Muscle of arm (tissue), 14 donors: ENCODE measurements at places on chromosomes 11 and 22.

GRCh38 chr22:49365191-49365837, 462.4 kb downstream of the BRD1 start:
- DNase-seq, result no peak

DNA sequence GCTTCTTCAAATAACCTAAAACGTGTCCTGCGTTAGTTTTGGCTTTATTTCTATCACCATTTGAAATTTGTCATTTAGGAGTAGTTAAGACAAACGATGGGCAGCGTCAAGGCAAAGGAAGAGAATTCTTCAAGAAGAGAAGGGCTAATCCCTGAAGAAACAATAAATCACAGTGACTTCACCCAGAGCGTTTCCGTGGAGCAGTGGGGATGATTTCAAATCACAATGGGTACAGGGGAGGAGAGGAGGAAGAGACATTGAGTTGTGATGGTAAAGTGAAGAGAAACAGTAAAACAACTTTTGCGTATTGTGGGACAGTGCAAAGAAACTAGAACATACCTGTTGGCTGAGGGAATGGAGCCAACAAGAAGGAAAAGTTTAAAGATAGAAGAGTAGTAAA, 9.7 kb downstream of the PDGFD start:
- DNase-seq, result no peak

DNA sequence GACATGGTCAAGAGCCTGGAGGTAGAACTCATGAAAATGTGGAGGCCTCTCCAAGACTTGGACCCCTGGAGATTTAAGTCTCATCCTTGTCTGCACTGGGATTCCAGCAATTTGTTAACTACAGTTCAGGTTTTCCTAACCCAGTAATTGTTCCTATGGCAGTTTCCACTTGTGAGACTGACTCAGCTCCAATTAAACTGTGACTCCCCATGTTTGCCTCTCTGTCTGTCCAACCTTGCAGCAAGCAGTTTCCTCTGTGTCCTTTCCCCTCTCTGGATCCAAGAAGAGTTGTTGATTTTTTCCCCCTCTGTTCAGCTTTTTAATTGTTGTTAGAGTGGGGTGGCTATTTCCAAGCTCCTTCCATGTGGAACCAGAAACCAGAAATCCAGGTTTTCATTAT, 16.2 kb upstream of the ARHGAP20 start:
- no peak for DNase-seq

GRCh38 chr11:29005401-29005980, 897.3 kb downstream of the METTL15 start:
- no peak for DNase-seq

- DNase-seq, result no peak
These were observed 384.8 kb downstream of the TMEM135 start for GRCh38 chr11:87422566-87422965.

GRCh38 chr11:126385991-126386728, 30.7 kb downstream of the ST3GAL4 start:
- no peak for DNase-seq

GRCh38 chr11:2700415-2701211, 819 bp upstream of the KCNQ1OT1 start:
- no peak for DNase-seq

GRCh38 chr11:57638005-57638781, 11.5 kb downstream of the YPEL4 start:
- DNase-seq, result peak; percentile 90

DNA sequence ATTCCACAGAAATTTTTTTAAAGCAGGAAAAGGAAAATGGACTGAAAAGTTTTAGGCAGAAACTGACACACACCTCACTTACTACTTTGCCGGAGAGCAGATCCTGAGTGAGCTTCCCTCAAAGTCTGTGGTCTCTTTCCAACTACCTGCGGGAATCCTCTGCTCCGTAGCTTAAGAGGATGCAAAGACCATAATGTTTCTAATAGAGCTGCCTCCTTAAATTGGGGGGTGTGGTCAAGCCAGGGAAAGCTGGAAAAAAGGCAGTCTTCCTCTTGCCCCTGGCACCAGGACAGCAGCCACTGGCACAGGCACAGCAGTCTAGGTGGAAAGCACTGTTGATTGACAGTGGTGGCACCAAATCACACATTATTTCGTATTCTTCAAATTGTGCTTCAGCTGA, at the start of gene ETS1:
ETS1 (minus strand) TSS at position 144 of the 400 bp plus-strand sequence. CDS start 14,428 bp downstream, outside the sequence.
- no peak for DNase-seq

- DNase-seq, result no peak
These were observed 24.3 kb downstream of the SERPINH1 start for GRCh38 chr11:75586395-75586794.

- DNase-seq, result no peak
These were observed 2.0 kb upstream of the TCIRG1 start for GRCh38 chr11:68036717-68037239.

GRCh38 chr11:87022254-87022653, 15.5 kb upstream of the TMEM135 start:
- no peak for DNase-seq

DNA sequence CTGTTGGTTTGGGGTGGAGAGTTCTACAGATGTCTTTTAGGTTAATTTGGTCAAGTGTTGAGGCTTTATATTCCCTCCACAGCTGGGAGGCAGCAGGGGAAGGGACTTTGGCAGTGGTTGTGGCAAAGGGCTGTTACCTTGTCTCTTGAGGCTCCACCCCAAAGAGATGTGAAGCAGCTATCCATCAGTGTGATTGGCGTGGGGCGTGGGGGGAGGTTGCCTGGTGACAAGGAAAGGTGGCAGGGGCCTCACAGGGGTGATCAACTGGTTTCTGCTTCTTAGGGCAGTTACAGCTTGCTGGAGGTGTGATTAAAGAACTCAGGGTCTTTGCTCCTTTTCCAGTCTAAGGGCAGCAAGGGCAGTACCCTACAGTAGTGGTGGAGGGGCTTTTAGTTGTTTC, 59.3 kb downstream of the FANCF start:
- no peak for DNase-seq

- DNase-seq, result no peak
These were observed 168.6 kb upstream of the MTMR2 start for GRCh38 chr11:96092511-96092910.

- DNase-seq, result no peak
These were observed 1.7 kb upstream of the SCUBE2 start for GRCh38 chr11:9092853-9093778.

- no peak for DNase-seq
These were observed 51.4 kb upstream of the ACAT1 start for GRCh38 chr11:108069947-108070346.

- DNase-seq, result no peak
These were observed 2.8 kb upstream of the BCO2 start for GRCh38 chr11:112172362-112172994.

DNA sequence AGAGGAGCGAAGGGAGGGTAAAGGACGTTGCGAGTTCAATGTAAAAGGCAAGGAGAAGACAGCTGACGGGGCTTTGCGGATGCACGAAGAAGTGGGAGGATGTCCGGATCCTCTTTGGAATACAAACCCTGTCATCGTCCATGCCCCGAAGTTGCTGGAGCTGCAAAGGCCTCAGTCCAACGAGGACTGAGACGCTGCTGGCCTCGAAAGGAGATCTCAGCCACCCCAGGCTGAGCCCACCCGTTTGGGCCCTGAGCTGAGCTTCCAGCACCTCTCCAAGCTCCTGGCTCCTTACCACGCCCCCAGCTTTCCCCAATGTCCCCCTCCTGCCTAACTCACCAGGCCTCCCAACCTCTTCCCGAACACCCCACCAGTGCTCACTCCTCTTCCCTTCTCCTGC, 46.1 kb upstream of the PHF21B start:
- DNase-seq, result no peak

GRCh38 chr11:27329867-27330632, 33.0 kb downstream of the CCDC34 start:
- no peak for DNase-seq

DNA sequence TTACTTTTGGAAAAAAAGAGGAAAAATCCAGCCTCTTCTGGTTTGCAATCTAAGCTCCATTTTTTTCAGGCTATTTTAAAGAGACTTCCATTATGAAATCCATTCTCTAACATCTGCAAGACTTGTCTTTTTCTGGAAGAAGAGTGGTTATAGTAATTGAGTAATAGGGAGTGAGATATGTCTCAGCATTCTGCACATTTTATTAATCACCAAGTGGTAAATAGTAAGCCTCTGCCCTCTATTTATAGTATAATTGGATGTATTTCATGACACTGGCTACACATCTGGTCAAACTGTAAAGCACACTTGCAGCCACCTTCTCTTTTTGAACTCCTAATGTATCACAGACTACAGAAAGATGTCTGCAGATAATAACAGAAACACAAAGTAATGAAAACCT, 391.1 kb downstream of the ETS1 start:
- no peak for DNase-seq

DNA sequence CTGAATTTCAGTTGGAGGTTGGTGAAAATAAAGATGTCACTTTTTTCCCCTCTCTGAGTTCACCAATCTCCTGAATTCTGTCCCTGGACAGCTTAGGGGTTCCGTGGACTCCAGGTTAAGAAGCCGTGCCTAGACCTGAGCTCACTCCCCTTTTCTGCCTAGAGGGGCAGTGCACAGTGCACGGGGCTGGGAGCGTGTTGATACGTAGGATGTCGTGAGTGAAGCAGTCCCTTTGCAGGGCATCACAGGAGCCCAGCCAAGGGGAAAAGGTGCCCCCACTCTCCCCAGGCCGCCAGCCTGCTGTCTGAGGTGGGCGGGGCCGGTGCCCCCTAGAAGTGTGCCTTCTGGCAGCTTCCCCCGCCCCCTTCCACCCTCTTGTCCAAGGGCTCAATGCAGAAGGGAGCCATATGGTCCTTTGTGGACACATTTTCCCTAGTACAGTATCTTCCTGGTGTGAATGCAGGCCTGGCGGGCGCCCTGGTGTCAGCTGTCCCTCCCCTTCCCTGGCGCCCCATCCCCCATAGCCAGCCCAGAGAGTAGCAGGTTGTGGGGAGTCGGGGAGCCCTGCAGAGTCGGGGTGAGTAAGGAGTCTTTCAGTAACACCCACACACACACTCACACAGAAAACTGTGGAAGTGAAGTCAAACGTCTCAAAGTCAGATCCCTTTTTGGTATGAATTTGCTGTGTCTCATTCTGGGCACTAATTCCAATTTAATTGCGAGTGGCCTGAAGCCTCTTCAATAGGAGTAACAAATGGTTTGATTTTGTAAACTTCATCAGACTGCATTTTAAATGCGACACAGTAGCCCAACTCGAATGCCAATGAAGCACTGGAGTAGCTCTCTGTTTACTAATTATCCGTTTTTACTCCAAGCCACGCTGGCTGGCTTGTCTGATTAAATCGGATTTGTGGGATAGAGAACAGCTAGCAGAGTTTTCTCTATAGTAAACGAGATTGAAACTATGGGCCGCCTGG, 67.5 kb upstream of the NNMT start:
- no peak for DNase-seq

- DNase-seq, result no peak
These were observed at the start of gene PHF21B for GRCh38 chr22:45009606-45010531. PHF21B (minus strand) TSS chr22:45010005; CDS start chr22:45009549, 456 bp downstream.

- no peak for DNase-seq
These were observed 15.6 kb downstream of the DDX17 start for GRCh38 chr22:38490475-38490874.

DNA sequence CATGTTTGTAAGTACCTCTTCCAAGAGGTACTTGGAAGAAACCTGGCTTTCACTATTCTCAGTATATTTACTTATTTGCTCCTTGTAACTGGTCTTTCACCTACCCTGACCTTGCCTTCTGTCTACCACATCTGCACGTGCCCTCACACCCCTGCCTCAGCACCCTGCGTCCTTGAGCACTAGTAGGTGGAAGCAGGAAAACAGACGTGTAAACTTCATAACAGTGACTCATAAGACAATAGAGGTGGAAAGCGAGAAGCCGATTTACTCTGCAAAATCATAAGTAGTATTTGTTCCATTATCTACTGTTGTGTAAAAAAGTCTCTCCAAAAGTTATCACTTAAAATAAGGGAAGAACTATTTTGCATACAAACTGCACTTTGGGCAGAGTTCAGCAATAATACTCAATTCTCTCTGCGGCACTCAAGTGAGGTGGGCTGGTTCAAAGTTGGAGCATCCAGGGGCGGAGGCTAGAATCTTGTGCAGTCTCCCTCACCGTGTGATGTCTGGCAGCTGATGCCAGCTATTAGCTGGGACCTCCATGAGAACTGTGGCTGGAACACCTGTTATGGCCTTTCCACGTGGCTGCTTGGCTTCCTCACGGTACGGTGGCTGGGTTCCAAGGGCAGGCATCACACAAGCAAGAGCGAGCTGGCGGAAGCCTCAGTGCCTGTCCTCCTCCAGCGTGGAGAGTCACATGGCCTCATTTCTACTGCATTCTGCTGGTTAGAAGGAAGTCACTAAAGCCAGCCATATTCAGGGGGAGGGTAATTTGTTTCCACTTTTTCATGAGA, 30.4 kb downstream of the PACS1 start:
- peak; percentile 61 for DNase-seq

DNA sequence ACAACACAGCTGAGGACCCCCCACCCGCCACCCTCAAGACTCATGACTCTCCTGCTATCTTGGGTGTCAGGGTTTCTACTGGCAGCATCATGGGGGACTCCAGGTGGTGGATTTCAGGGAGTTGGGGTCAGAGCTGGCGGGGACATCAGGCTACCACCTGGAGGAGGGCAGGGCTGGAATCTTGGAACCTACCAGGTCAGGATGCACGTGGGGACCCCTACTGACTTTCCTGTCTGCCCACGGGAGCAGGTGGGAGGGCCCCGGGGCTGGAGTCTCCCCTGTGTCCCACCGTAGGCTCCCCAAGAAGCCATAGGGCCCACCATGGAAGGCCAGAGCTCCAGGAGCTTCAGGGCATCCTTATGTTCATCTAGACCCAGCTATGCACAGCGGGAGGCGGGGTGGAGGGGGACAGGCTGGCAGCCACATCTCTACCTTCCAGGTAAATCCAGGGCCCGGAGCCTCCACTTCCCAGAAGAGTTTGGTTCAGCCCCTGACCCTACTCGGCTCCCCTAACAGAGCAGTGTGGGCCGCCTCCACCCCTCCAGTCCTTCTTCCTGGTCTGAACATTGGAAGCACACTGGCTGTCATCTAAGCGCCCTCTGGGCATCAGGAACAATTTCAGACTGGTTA, 10.0 kb downstream of the SLC37A2 start:
- DNase-seq, result no peak

GRCh38 chr22:30356449-30357235, at the start of the genes CCDC157 and SF3A1:
CCDC157 (plus strand) TSS chr22:30357007; CDS start chr22:30366001, 8,994 bp downstream.
SF3A1 (minus strand) TSS chr22:30356894; CDS start chr22:30356792, 102 bp downstream.
- peak; percentile 93 for DNase-seq

DNA sequence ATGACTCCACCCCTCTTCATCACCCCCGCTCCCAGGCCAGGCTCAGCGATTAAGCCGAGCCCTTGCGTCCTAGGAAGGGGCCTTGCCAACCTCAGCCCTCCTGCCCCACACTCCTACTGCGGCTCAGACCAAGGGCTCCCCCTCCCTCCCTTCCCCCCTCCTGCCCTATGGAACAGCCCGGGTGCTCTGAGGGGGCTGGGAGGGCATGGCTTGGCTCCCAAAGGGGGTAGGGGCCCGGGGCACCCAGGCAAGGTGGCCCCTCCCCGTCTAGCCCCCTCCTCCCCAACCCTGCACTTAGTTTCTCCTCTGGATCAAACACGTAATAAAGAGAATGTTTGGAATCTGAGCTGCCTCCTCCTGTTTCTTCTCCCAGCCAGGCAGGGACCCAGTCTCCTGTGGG, 6.3 kb downstream of the RCOR2 start:
- no peak for DNase-seq
